ENCODE measurements at places on chromosomes 7 and 10. TPM values are rescaled to one million over a fixed set of nuclear protein-coding genes. Genes with fewer than 3 reads are reported as not detected.

The ODAD2 gene
- polyA plus RNA-seq: 0.84 TPM

The KCNH2 gene
- polyA plus RNA-seq: 29.3 TPM

The CYP2C18 gene
- 0.12 TPM for polyA plus RNA-seq

The ASAH2 gene
- polyA plus RNA-seq: 0.23 TPM

The AEBP1 gene
- 72.1 TPM for polyA plus RNA-seq

The MOGAT3 gene
- not detected for polyA plus RNA-seq

The C7orf33 gene
- polyA plus RNA-seq: 1.5 TPM

The CCDC136 gene
- polyA plus RNA-seq: 19.1 TPM

The IFIT3 gene
- polyA plus RNA-seq: 8.2 TPM

The ACTR3C gene
- polyA plus RNA-seq: 1.3 TPM

The PRR15 gene
- not detected for polyA plus RNA-seq

The ZC3HAV1L gene
- polyA plus RNA-seq: 16.2 TPM

The FAM25C gene
- polyA plus RNA-seq: not detected

The MSMB gene
- not detected for polyA plus RNA-seq

The VAX1 gene
- polyA plus RNA-seq: not detected

The NKX2-3 gene
- polyA plus RNA-seq: 0.97 TPM

The TES gene
- polyA plus RNA-seq: 13.1 TPM

DNA sequence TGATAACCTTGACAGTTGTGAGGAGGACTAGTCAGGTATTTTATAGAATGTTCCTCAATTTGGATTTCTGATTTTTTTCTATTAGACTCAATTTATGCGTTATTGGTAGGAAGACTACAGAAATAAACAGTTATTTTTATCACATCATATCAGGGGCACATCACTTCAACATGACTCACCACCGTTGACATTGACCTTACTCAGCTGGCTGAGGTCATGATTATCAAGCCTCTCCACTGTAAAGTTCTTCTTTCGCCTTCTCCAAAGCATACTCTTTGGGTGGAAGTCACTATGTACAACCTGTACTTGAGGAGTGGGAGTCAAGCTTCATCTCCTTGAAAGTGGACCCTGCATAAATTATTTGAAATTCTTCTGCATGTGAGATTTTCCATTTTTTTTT is 194.3 kb upstream of the IGFBP3 start:
- DNase-seq: no peak

GRCh38 chr10:62924344-62924748 is 108.2 kb upstream of the EGR2 start:
- no peak for DNase-seq

GRCh38 chr10:13231190-13231589 is 3.0 kb downstream of the UCMA start:
- no peak for DNase-seq

DNA sequence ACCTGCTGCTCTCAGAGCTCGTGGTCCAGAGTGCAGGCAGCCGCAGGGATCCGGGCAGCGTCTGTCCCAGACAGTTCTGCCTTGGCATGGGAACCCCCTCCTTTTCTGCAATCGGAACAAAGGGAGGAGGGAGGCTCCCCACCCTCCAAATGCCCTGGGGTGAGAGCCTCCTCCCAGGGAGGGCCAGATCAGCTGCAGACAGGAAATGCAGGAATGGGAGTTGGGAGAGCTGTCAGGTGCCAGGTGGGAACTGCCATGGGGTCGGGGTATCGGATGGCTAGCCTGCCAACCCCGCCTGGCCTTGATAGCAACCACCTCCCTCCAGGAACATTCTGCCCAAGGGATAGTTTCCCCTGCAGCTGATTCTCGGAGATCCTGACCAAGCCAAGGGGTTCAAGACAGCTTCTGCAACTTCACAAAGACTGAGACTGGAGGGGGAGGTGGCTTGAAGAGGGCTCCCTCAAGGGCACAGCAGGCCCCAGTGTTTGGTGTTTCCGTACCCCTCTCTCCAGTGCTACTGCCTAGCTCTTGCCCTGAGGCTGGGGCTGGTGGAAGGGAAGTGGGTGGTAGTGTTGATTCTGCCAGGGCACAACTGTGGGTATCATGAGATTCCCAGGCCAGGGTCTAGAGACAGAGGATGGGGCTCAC is at the start of gene CALML5:
TSS of gene CALML5 (minus strand) at position 78 of the 648 bp plus-strand sequence. CDS start 132 bp downstream, outside the sequence.
- DNase-seq: no peak

- no peak for DNase-seq
These were observed 2.6 kb downstream of the ZC3HAV1 start for GRCh38 chr7:139106959-139107358.

DNA sequence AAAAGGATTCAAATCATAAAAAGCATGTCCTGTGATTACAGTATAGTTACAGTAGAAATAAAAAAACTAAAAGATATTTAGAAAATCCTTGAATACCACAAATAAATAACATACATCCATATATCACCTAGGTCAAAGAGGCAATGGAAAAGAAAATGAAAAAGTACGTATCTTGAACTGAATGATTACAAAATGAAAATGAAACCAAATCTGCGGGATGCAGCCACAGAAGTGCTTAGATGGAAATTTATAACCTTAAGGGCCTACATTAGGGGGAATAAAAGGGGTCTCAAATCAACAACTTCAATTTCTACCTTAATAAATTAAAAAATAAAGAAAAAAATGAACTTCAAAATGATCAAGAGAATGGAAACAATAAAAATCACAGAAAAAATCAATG is 879.0 kb upstream of the CELF2 start:
- no peak for DNase-seq

DNA sequence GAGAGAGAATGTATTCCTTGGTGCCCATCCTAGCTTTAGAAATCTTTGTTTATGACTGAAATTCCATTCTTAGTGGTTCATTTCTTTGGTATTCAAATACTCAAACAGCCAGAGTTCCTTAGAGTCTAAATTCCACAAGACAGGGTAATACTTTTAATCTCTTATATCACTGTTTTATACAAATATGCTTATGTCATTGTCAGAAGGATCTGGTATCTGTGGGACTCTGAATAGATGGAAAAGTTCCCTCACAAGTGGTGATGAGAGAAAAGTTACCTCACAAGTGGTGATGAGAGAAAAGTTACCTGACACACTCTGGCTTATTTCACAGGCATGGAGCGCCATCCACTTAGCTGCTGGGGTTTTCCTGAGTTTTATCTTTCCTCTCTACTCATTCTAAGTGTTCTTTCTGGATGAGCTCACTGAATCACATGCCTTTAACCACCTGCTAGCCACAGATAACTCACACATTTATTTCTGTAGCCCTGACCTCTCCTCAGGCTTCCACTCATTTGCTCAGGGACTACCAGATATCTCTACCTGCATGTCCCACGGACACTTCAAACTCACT is 784.0 kb downstream of the SUGCT start:
- no peak for DNase-seq

DNA sequence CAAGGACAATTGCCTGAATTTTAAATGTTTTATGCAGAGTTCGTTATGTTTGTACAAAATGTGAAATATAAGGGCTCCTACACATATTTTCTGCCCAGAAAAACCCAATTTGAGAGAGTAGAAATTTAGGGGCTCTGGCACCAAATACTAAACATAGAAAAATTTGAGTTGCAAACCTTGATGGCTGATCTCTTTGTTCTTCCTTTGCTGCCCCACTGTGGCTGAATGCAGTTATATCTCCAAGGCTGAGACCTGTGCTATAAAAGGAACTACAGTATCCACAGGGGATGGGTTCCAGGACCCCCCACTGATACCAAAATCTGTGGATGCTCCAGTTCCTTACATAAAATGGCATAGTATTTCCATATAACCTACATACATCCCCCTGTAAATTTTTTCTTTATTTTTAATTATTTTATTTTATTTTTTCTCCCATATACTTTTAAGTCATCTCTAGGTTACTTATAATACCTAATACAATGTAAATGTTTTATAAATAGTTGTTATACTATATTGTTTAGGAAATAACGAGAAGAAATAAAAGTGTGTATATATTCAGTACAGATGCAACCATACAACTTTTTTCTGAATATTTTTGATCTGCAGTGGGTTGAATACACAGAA is 22.5 kb downstream of the CFAP43 start:
- DNase-seq: peak; percentile 11

GRCh38 chr7:123741940-123742339 is 6.9 kb downstream of the WASL start:
- DNase-seq: no peak

DNA sequence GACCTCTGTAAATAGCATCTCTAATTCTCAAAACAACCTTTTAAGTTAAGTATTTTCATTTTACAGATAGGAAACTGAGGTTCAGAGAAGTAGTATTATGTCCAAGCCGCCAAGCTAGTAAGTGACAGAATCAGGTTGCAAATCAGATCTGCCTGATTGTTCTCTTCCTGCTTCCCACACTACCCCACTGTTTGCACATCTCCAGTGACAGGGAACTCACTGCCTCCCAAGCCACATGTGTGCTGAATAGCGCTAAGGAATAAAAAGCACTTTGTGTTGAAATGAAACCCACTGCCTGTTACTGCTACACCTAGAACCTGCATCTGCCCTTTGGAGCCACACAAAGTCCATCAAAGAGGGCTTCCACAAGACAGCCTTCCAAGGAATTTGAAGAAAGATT is 45.1 kb upstream of the WDR11 start:
- DNase-seq: no peak

GRCh38 chr7:13031468-13031867 is 344.0 kb downstream of the ARL4A start:
- no peak for DNase-seq

GRCh38 chr7:28136420-28136819 is 44.2 kb downstream of the JAZF1 start:
- no peak for DNase-seq

DNA sequence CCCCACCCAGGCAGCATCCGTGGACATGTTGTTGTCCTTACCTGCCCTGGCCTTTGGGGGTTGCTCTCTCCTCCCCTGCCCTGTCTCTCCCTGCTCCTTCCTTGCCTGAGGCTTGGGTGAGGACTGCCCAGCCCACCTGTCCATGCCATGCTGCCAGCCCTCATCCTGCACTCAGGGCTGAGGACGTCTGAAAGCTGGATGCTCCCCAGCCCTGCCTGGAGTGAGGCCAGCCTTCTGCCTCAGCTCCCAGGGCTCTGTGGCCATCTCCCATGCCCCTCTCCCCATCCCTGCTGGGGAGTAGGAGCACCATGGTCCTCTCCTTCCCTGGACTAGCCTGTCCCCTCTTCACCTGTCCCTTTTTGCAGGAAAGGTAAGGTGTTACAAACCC is 68.4 kb downstream of the RAMP3 start:
- no peak for DNase-seq

GRCh38 chr7:130960208-130960988 is 226.4 kb upstream of the KLF14 start:
- DNase-seq: no peak

DNA sequence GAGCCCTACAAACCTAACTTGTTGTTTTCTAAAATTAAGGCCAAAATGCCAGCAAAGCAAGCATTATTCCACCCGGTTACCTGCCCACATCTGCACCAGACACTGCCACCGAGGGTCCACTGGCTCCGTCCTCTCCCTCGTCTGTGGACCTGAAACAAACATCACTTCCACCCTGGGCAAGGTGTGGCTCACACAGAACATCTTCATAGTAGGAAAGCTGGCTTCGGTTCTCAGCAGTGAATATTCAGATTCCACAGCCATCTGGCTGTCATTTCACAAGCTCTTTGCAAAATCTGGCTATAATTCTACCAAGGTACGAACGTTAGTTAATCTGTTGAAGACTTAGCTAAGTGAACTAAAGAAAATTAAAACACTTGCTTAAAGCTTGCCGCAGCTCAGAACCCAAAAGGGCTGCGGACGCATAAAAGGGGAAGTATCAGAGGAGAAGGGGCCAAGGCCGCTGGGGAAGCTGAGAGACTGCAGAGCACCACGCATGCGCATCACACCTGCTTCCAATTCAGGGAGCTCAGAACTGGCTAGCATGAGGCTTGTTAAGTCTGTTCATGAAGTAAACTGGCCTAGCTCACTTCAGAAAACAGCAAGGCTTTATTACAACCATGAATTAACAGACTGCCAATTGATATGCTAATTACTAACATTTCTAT is 46.1 kb downstream of the PTPRN2 start:
- DNase-seq: peak; percentile 19

DNA sequence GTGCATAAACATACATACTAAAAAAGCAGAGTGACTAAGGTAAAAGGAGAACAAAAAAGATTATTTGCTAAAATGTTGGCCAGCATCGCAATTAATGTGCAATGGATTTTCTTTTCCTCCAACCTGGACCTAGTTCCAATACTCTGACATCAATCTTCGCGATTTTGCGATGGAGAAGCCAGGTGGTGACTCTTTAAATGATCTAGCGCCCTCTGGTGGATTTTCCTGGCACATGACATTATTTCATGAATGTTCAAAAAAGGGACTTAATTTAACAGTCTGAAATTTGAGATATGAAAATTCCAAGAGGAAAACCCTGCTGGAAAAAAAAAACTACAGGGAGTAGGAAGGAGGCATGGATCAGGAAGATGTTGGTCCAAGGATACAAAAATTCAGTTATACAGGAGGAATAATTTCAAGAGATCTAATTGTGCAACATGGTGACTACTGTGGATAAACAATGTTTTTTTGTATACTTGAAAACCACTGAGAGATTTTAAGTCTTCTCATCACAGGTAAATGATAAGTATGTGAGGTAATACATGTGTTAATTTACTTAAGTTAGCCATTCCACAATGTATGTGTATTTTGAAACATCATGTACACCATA is 4.3 kb upstream of the KCNMA1 start:
- DNase-seq: peak; percentile 83

DNA sequence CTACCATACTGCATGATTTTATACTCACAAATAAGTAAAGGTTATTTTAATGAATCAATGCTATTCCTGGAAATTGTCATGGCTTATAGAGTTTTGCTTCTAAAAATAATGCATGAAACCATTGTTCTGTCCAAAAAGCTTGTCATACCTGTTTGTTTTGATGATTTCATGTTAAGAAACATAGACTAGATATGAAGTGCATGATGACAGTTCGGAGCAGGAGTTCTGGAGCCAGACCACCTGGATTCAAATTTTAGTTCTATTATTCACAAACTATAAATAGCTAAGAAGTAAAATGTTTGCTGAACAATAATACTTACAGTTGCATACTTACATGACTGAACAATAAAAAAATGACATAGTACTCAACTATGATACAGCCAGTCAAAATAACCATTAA is 107.0 kb upstream of the AKR1E2 start:
- no peak for DNase-seq

GRCh38 chr7:134435161-134435920 is 23.6 kb downstream of the AKR1B1 start:
- no peak for DNase-seq

DNA sequence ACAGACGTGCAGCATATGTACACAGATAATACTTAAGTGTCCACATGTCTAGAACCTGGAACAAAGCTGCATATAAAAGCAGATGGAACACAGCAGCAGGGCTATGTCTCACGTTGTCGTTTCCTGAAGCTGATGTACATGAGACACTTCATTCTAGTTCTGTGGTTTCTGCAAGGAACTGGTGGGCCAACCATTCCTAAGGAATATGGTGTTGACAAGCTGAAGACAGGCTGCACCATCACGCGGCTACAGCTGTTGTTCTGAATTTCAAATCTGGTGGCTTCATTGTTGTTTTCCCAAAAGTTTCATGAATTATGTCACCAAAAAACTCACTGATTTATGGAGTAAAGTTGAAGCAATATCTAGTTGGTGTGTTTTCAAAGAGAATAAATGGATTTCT is 33.7 kb downstream of the PRKAG2 start:
- DNase-seq: no peak

- no peak for DNase-seq
These were observed 257 bp downstream of the WAC start for GRCh38 chr10:28533186-28533564.
